ENCODE measurements at places on chromosomes 5 and 9. TPM values are rescaled to one million over a fixed set of nuclear protein-coding genes. Genes with fewer than 3 reads are reported as not detected.

DNA sequence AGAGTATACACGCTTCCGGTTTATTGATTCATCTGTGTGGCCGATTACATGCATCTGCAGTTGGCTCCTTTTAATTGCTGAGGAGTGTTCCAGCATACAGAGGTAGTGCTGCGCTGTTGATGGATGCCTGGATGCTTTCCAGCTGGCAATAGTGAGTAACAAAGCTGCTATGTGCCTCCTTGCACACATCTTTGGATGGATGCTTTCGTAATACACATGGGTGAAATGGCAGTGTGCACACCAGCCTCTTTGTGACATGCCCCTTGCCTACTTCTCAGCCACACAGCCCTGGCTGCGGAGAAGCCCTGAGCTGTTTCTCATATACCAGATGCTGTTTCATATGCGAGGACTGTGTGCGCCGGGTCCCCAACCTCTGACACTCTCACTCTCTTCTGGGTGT, 151.0 kb downstream of the GADD45G start:
- H3K36me3 ChIP-seq: no peaks in the 10 kb centered on the region
- no peaks in the 10 kb centered on the region for H3K27me3 ChIP-seq
- H3K4me1 ChIP-seq: peaks cover 26% of the 10 kb centered on the region

- peaks cover 15% of the 10 kb centered on the region for H3K4me1 ChIP-seq
- no peak overlapping the region for H3K27ac ChIP-seq
- no peaks in the 10 kb centered on the region for H3K27me3 ChIP-seq
These were observed 65.8 kb upstream of the RANBP3L start for GRCh38 chr5:36367524-36367923.

GRCh38 chr5:109487753-109488420, 78.1 kb upstream of the PJA2 start:
- DNase-seq: peak; percentile 16
- no peaks in the 10 kb centered on the region for H3K4me1 ChIP-seq

DNA sequence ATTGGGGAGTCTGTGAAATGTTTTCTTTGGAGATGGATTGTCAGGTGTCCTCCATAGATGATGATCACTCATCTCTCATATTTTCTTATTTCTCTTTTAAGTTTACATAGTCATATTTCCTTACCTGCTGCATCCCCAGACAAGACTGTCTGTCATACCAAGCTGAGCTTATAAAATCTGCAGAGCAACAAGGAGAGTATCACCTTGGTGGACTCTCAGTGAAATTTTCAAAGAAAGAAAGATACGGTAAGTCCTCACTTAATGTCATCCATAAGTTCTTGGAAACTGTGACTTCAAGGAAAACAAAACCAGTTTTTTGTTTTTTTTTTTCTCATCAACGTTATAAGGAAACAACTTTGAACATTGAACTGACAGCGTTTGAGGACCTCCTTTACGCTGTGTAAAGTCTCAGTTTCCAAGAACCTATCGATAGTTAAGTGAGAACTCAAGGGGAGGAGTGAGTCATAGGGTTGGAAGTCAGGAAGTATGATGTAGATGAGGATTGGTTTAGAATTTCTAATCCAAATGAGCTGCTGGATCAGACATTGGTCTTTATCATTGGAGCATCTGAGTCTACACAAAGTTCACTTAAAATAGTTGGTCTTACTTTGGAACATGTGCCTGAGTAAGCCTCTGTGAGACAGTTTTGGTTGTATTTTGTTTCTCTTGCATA, 45.5 kb downstream of the SPIN1 start:
- H3K4me3 ChIP-seq: no peak overlapping the region
- no peak overlapping the region for H3K27ac ChIP-seq
- no peaks in the 10 kb centered on the region for H3K27me3 ChIP-seq
- DNase-seq: no peak

GRCh38 chr9:16721972-16722371, 148.5 kb downstream of the BNC2 start:
- DNase-seq: peak; percentile 84
- peaks cover 11% of the 10 kb centered on the region for H3K4me1 ChIP-seq
- no peaks in the 10 kb centered on the region for H3K27me3 ChIP-seq
- peak overlapping the region; percentile 78 for H3K27ac ChIP-seq
- H3K36me3 ChIP-seq: no peaks in the 10 kb centered on the region

- no peak overlapping the region for H3K27ac ChIP-seq
- no peaks in the 10 kb centered on the region for H3K27me3 ChIP-seq
- no peaks in the 10 kb centered on the region for H3K36me3 ChIP-seq
- DNase-seq: no peak
These were observed 303.7 kb downstream of the CCDC171 start for GRCh38 chr9:15856591-15856990.

- H3K27me3 ChIP-seq: no peaks in the 10 kb centered on the region
- DNase-seq: no peak
- peak overlapping the region; percentile 32 for H3K4me3 ChIP-seq
- no peak overlapping the region for H3K27ac ChIP-seq
These were observed 1130.4 kb upstream of the ACO1 start for GRCh38 chr9:31253800-31254762.

- peaks cover 13% of the 10 kb centered on the region for H3K4me1 ChIP-seq
- DNase-seq: no peak
- no peak overlapping the region for H3K4me3 ChIP-seq
- no peaks in the 10 kb centered on the region for H3K27me3 ChIP-seq
- no peak overlapping the region for H3K27ac ChIP-seq
These were observed 24.1 kb downstream of the EXD3 start for GRCh38 chr9:137398561-137399468.

GRCh38 chr5:33476992-33477391, 36.2 kb downstream of the TARS1 start:
- H3K4me1 ChIP-seq: no peaks in the 10 kb centered on the region
- H3K27me3 ChIP-seq: no peaks in the 10 kb centered on the region
- H3K36me3 ChIP-seq: no peaks in the 10 kb centered on the region

DNA sequence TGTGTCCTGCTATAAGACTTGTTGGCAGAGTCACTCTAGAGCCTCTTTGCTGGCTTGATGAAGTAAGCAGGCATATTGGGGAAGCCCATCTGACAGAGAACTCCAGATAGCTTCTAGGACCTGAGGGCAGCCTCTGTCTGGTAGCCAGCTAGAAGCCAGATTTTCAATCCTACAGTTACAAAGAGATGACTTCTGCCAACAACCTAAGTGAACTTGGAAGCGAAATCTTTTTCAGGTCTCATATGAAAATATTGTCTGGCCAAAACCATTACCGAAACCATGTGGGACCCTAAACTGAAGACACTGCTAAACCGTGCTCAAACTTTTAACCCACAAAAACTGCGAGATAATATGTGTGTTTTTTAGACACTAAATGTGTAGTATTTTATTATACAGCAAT, 140.9 kb downstream of the MRPS30 start:
- DNase-seq: no peak
- no peaks in the 10 kb centered on the region for H3K36me3 ChIP-seq
- H3K27me3 ChIP-seq: no peaks in the 10 kb centered on the region
- H3K4me3 ChIP-seq: no peak overlapping the region
- H3K27ac ChIP-seq: no peak overlapping the region

DNA sequence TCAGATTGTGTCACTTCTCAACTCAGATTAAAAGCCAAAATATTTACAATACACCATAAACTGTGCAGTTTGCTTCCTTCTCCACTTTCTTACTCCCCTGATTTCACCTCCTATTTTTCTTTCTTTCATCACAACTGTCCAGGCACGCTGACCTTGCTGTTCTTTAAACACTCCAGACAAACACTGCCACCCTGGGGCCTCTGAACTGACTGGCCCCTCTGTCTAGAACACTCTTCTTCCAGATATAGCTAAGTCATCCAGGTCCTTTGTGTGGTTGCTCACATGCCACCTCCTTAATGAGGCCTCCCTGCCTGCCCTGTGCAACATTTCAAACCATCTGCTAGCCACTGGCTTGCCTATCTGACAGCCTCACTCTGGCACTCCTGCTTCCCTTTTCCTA, 46.6 kb downstream of the ATG10 start:
- no peaks in the 10 kb centered on the region for H3K27me3 ChIP-seq
- H3K4me1 ChIP-seq: peaks cover 8% of the 10 kb centered on the region
- no peaks in the 10 kb centered on the region for H3K36me3 ChIP-seq
- no peak overlapping the region for H3K27ac ChIP-seq
- H3K4me3 ChIP-seq: no peak overlapping the region

DNA sequence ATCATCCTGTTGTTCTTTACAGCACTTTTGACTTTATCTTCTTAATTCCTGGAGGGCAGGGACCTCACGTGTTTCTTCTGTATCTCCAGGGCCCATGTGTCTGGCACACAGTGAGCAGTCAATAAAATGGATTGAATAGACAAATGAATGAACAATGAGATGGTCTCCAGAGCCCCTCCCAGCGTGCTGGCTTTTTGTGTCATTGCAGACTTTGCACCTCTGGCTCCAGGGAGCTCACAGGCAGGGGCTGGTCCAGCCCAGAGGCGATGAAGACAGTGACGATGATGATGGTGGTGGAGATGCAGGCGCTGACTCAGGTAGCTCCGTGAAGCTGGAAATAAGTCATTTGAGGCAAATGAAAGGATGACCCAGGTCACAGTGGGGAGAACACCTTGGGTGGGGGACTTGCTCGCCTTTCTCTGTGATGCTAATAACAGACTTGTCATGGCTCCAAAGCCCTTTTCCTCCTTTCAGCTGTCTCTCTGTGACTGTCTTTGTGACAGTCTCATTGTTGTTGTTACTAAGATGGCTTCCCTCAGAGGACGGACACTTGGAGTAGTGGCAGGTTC, 30.4 kb upstream of the FABP6 start:
- H3K4me3 ChIP-seq: peak overlapping the region; percentile 21
- no peaks in the 10 kb centered on the region for H3K36me3 ChIP-seq
- DNase-seq: no peak
- peaks cover 31% of the 10 kb centered on the region for H3K4me1 ChIP-seq
- H3K27ac ChIP-seq: peak overlapping the region; percentile 66
- no peaks in the 10 kb centered on the region for H3K27me3 ChIP-seq

DNA sequence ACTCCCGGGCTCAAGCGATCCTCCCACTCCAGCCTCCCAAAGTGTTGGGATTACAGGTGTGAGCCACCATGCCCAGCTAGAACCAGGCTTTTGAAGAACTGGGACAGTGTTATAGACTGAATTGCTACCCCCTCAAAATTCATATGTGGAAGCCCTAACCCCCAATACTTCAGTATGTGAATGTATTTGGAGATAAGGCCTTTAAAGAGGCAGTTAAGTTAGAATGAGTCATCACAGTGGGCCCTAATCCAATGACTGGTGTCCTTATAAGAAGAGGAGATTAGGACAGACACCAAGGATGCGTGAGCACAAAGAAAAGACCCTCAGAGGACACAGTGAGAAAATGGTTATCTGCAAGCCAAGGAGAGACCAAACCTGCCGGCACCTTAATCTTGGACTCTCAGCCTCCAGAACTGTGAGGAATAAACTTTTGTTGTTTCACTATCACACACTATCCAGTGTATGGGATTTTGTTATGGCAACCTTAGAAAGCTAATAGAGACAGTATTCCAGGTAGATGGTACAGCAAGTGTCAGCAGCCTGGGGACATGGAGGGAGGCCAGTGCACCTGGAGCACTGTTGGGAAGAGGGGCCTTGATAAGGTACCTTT, 31.4 kb upstream of the ERGIC1 start:
- H3K4me1 ChIP-seq: peaks cover 4% of the 10 kb centered on the region
- DNase-seq: no peak
- H3K36me3 ChIP-seq: no peaks in the 10 kb centered on the region
- no peak overlapping the region for H3K27ac ChIP-seq
- no peaks in the 10 kb centered on the region for H3K27me3 ChIP-seq

GRCh38 chr9:4959031-4959430, 26.0 kb upstream of the JAK2 start:
- no peak for DNase-seq
- no peaks in the 10 kb centered on the region for H3K27me3 ChIP-seq
- no peak overlapping the region for H3K27ac ChIP-seq
- H3K4me3 ChIP-seq: no peak overlapping the region
- H3K36me3 ChIP-seq: no peaks in the 10 kb centered on the region
- H3K4me1 ChIP-seq: no peaks in the 10 kb centered on the region

- no peaks in the 10 kb centered on the region for H3K27me3 ChIP-seq
- H3K36me3 ChIP-seq: no peaks in the 10 kb centered on the region
- no peak overlapping the region for H3K27ac ChIP-seq
- no peaks in the 10 kb centered on the region for H3K4me1 ChIP-seq
- no peak overlapping the region for H3K4me3 ChIP-seq
These were observed 19.6 kb downstream of the TCERG1 start for GRCh38 chr5:146466521-146467349.

- H3K4me1 ChIP-seq: no peaks in the 10 kb centered on the region
- no peaks in the 10 kb centered on the region for H3K36me3 ChIP-seq
- H3K4me3 ChIP-seq: no peak overlapping the region
- no peak for DNase-seq
- no peaks in the 10 kb centered on the region for H3K27me3 ChIP-seq
- no peak overlapping the region for H3K27ac ChIP-seq
These were observed 9.9 kb upstream of the PLEKHG4B start for GRCh38 chr5:82097-82496.

GRCh38 chr5:57939335-57939734, 456.7 kb upstream of the ACTBL2 start:
- no peak overlapping the region for H3K27ac ChIP-seq
- no peaks in the 10 kb centered on the region for H3K36me3 ChIP-seq
- H3K4me3 ChIP-seq: no peak overlapping the region

DNA sequence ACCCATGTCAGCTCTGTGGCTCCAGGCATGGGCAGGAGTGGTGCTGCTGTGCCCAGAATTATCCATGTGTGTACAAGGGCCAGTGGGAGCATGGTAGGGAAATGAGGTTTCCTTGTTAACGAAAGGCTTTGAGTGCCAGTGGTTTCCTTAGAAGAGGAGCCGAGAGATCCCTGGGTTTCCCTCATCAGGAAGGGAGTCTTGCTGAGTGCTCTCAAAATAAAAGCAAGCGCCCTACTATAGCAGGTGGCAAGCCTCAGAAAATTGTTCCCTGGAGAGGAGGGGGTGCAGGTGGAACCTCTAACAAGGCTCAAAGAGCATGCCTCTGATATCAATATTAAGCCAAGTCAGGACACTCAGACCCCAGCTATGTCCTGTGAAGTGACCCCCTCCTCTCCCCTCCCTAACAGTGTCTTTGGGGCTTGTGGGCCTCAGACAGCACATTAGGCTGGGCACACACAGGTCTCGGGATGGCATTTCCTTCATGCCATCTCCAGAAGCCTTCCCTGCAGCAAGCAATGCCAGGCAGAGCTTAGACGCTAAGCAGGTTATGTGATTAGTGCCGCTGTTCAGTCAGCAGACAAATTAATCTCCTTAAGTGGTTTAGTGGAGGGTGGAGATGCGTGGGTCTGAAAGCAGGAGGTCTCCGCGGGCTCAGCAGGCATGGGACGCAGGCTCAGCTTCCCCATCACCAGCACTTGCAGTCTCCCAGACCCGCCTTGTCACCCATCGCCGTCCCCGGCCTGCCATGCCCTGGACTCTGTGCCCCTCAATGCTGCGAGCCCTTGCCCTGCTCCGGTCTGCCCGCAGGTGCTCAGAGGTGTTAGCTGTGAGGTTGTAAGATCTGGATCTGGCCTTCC, 60.0 kb upstream of the RARS1 start:
- H3K36me3 ChIP-seq: no peaks in the 10 kb centered on the region
- no peaks in the 10 kb centered on the region for H3K27me3 ChIP-seq
- no peaks in the 10 kb centered on the region for H3K4me1 ChIP-seq
- no peak overlapping the region for H3K4me3 ChIP-seq
- H3K27ac ChIP-seq: no peak overlapping the region

GRCh38 chr9:137462986-137463930, 4.1 kb upstream of the NSMF start:
- no peak overlapping the region for H3K4me3 ChIP-seq
- no peak for DNase-seq
- peaks cover 14% of the 10 kb centered on the region for H3K4me1 ChIP-seq
- H3K36me3 ChIP-seq: no peaks in the 10 kb centered on the region

Gene IER5L
- 12.6 TPM for total RNA-seq

Gene SPINK1
- total RNA-seq: not detected

Gene CNTNAP3B
- 40.8 TPM for total RNA-seq

Gene IL33
- total RNA-seq: 2.9 TPM

Gene OCLN
- 14.9 TPM for total RNA-seq

Gene FYB1
- 8.6 TPM for total RNA-seq

Gene C9orf72
- total RNA-seq: 38.5 TPM

Gene LCP2
- 11.5 TPM for total RNA-seq

Gene ENTREP1
- total RNA-seq: 5.9 TPM
